ENCODE measurements at places on chromosomes 2 and 18.

DNA sequence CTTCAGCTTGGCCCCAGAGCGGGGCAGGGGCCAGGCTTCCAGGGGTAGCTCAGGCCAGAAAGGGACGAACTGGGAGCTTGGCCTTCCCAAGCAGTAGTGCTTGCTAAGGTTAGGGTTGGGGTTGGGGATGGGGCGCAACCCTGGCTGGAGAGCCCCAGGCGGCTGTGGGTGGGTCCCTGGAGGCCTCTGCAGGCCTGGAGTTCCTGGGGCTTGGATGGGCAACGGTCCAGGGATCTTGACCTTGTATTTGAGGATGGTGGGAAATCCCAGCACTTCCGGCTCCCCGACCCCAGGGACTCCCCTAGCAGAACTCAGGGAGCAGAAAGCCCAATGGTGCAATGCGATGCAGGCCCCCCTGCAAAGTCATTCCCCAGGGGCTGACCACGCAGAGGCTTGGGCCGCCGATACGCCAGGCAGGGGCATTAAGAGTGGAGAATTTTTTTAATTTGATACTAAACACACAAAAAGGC is 12.6 kb upstream of the MLPH start:
- DNase-seq, result no peak

DNA sequence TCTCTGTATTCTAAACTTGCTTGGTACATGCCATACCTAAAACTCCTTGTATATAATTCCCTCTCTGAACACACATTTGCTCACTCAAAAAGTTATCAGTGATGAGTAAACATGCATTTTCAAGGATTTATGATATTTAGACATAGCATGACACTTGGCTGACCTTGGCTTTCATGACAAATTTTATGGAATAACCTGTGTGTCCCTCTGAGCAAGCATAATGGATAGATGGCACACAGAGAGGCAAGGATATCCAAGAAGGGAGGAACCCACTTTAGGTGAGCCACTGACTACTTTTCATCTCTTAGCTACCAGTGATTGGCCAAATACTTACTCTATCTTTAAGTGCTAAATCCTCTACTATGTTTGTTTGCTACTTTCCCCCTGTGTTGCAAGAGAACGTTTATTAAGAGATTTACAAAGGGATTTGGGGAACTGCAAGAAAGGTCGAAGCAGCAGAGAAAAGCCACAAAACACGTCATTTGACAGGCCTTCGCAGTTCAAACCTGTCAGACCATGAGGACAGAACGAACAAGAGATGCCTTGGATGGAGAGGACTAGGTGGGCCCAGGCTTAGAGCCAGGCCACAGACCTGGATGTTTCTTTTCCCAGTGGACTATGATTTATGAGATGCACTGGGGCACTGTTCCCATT is 379.9 kb downstream of the NBAS start:
- DNase-seq, result no peak

DNA sequence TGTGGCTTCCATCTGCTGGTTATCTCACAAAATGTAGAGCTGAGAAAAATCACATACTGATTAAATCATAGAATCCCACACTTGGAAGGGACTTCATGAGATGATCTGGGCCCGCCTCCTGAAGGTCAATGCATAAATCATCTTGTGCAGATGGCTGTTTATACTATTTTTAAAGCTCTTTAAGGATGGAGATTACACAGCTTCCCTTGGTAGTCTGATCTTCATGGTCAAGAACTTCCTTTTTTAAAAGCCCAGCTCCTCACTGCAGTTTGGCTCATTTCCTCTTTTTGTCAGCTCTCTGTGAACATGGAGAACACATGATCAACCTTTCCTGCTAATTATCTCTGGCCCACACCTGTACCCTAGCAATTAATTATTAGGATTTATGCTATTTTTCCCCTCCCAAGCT is 25.9 kb downstream of the GCG start:
- DNase-seq, result no peak

- DNase-seq, result no peak
Measured at GRCh38 chr2:158664987-158665386, 130.1 kb upstream of the DAPL1 start.

GRCh38 chr2:28955467-28955866 is 25.6 kb upstream of the TOGARAM2 start:
- no peak for DNase-seq

DNA sequence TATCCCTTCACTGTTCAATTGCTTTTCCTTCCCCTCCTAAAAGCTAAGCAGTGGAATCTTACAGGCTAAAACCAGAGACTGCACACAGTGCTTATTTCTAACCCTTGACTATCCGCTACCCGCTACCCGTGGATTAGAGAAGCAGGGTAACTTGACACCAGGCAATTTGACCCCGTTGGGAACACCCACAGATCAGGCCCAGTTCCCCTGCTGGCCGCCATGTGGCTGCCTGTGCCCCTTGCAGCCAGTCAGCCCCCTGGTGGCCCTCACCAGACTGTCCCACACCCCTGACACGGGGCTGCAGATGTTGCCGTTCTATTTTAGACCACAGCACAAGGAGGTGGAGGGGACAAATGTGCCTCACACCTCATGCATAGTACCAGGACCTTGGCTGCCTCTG is 74.8 kb downstream of the TXNL1 start:
- no peak for DNase-seq

GRCh38 chr2:167946441-167946841 is 301.0 kb downstream of the STK39 start:
- DNase-seq, result no peak

Measured in smooth muscle cell of the brain vasculature (primary cell).